ENCODE measurements at places on chromosomes 1 and 21. TPM values are rescaled to one million over a fixed set of nuclear protein-coding genes. Genes with fewer than 3 reads are reported as not detected.

DNA sequence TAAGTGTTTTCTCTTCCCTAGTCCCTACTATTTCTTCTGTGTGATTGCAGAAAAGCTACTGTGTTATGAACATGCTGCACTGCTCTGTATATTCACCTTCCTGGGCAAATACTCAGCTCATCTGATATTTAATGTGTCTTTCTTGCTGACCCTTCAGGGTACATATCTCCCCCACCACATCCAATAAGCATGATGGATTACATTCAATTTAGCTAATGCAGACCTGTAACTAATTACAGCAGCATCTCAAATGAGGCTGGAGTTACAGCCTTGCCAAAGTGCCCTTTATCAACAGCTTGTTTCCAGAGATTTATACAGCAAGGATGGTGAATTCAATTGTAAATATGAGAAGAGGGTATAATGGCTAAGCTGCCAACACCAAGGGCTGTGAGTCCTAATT is 144.0 kb downstream of the KCNH1 start:
- no peaks in the 10 kb centered on the region for H3K27me3 ChIP-seq
- no peaks in the 10 kb centered on the region for H3K4me1 ChIP-seq
- no peak overlapping the region for H3K27ac ChIP-seq
- H3K4me3 ChIP-seq: no peak overlapping the region
- no peaks in the 10 kb centered on the region for H3K36me3 ChIP-seq
- no peak for DNase-seq

DNA sequence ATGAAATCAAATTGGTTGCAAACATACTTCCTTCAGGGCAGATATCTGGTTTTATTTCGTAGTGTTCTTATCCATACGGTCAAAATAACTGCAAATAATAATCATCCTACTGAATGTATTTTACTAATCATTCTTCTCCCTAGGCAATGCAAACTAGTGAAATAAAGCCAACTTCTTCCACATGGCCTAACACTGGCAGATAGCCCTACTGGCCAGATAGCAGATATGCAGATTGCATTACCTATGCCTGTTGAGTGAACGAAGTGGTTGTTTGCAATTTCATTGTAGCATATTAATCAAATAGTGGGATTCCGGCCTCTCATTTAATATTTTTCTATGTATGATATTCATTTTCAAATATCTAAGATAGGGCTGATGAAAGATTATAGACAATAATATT is 116.2 kb downstream of the CENPF start:
- DNase-seq: no peak
- H3K4me1 ChIP-seq: no peaks in the 10 kb centered on the region
- no peaks in the 10 kb centered on the region for H3K27me3 ChIP-seq
- no peak overlapping the region for H3K4me3 ChIP-seq

The NCMAP gene
- not detected for total RNA-seq

DNA sequence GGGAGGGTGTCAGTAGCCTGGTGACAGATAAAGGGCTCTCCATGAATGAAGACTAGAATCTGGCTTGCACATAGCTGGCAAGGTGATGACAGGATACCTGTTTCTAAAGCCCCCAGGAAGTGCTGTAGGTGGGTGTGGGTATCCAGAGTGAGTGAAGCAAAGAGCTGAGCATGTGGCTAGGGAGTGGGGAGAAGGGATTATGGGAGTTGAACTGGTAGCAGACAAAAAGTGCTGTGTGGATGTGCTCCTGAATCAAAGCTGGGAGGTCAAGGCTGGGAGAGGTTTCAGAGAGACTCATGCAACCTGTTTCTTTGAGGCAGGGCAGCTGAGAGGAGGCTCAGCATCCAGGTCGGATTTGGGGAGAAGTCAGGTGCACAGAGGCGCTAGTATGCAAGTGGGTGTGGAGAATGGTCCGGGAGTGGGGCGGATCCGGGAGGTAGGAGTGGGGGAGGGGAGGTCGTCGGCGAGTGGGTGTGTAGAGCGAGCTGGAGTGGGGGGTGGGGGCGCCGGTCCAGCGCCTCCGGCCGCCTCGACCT is 600 bp downstream of the ASTN1 start:
- no peak overlapping the region for H3K27ac ChIP-seq
- H3K4me3 ChIP-seq: peak overlapping the region; percentile 13
- no peak for DNase-seq
- H3K36me3 ChIP-seq: no peaks in the 10 kb centered on the region
- peaks cover 14% of the 10 kb centered on the region for H3K27me3 ChIP-seq

DNA sequence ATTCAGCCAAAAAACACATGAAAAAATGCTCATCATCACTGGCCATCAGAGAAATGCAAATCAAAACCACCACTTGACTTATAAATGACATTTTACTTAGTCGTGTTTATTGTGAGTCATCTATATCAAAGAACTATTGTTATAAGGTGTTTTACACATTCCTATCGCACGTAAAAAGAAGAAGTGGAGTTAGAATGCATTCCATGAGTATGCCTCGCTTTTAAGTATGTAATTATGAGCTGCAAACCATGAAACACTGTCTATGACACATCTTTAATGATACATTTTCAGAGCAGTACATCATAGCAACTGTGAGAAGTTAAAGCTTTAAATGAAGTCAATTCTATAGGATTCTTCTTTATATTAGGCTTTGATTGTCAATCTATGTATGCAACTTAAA is 614.3 kb upstream of the ADAMTS5 start:
- no peak overlapping the region for H3K4me3 ChIP-seq
- no peaks in the 10 kb centered on the region for H3K36me3 ChIP-seq
- no peaks in the 10 kb centered on the region for H3K27me3 ChIP-seq
- H3K27ac ChIP-seq: no peak overlapping the region

The BTBD19 gene
- total RNA-seq: 5.3 TPM

DNA sequence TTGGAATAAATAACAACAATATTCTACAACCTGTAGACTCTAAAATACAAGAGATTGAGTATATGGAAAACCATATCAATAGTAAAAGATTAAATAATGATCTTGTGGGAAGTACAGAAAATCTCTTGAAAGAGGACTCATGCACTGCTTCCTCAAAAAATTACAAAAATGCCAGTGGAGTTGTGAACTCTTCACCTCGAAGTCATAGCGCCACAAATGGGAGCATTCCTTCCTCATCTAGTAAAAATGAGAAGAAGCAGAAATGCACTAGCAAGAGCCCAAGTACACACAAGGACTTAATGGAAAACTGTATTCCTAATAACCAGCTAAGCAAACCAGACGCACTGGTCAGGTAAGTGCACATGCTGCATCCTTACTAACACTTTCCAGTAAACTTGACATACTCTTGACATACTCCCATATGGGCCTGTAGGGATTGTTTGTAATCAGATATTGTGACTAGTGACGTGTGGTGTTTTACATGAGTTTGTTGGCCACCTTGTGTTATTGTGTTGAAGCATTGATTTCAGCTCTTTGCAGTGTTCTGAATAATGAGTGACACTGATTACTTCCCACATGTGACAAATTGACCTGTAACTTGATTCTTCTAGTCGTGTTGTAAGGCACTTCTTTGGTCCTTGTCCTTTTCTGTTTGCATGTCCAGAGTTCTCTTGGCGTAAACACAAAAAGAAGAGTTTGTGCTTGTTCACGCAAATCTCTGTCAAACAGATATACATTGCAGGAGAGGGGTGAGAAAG is 28.0 kb downstream of the MACO1 start:
- H3K27me3 ChIP-seq: no peaks in the 10 kb centered on the region
- no peak overlapping the region for H3K4me3 ChIP-seq
- H3K4me1 ChIP-seq: peaks cover 23% of the 10 kb centered on the region
- no peaks in the 10 kb centered on the region for H3K36me3 ChIP-seq

GRCh38 chr21:22791376-22791775 is 1793.2 kb downstream of the NCAM2 start:
- H3K4me3 ChIP-seq: no peak overlapping the region
- H3K27ac ChIP-seq: no peak overlapping the region
- no peak for DNase-seq
- H3K36me3 ChIP-seq: no peaks in the 10 kb centered on the region
- no peaks in the 10 kb centered on the region for H3K4me1 ChIP-seq

Measured in esophagus squamous epithelium (tissue), 5 donors.